ENCODE measurements at places on chromosomes 4 and X. TPM values are rescaled to one million over a fixed set of nuclear protein-coding genes. Genes with fewer than 3 reads are reported as not detected.

DNA sequence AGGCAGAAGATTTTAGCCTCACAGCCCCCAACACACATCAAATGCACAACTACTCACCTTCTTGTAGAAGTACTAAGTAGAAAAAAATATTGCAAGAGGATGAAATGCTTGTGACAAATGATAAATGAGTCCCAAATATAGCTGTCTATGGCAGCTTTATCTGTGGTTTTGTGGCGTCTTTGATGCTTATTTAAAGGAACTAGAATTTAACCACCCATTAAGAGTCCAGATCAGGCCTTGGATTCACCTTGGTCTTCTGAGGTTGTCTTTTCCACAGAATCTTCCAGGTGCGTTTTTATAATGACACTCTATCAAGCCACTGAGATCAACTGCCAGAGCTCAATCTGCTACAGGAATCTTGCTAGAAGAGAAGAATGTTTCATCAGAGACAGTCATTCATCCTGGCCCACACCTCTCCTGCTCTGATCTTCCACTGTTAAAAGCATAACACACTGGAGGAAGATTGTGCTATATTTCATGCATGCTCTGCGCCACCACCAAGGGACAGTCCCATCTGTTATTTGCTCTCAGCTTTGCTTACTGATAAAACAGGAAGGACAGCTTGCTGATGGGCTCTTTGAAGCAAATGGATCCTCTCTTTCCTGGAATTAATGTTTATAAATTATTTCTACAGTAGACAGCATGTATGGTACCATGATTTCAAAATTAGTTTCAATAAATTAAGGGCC lies 144.1 kb downstream of the SLC7A11 start:
- peak; percentile 58 for ATAC-seq

GRCh38 chr4:101418466-101418865 lies 71.1 kb upstream of the PPP3CA start:
- ATAC-seq, result no peak

- peak; percentile 70 for ATAC-seq
Measured at GRCh38 chrX:43500996-43501694, 155.0 kb upstream of the MAOA start.

GRCh38 chrX:17192106-17192505 lies 182.9 kb upstream of the NHS start:
- no peak for ATAC-seq

DNA sequence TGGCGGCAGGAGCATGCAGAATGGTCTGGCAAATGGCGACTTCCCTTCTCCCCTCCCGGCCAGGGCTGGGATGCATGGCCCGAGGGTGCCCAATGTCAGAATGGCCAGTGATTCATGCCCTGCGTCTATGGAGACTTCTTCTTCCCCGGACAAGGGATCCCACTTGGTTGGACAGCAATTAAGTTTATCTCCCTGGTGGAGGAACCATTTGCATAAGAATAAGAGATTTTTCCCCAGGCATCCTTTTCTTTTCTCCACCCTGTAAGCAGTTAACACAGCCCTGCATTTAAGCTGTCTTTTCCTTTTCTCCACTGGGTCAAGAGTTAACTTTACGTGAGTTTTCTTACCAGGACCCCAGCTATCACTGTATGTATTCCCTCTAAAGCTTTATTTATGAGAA lies 856.6 kb downstream of the GLUD2 start:
- ATAC-seq, result no peak

DNA sequence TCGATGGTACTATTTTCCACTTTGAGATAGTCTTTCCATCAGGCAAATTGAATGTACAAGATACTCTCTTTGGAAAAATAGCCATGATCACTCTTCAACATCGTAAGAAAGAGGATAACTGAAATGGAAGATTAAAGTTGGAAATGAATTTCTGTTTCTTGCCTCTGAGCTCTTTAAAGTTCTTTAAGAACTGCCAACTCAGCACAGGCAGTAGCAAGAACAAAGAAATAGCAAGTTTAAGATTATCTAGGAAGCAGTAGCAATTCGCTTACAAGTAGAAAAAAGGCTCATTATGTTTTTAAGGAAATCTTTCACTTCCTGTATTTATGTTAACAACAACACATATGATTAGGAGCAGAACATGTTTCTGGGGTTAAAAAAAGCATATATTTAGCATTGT lies 127.6 kb downstream of the CDS1 start:
- ATAC-seq, result no peak

- peak; percentile 17 for ATAC-seq
Measured at GRCh38 chr4:8276358-8277240, 7.0 kb downstream of the HTRA3 start.

- ATAC-seq, result no peak
Measured at GRCh38 chrX:67779099-67779498, 235.3 kb downstream of the AR start.

DNA sequence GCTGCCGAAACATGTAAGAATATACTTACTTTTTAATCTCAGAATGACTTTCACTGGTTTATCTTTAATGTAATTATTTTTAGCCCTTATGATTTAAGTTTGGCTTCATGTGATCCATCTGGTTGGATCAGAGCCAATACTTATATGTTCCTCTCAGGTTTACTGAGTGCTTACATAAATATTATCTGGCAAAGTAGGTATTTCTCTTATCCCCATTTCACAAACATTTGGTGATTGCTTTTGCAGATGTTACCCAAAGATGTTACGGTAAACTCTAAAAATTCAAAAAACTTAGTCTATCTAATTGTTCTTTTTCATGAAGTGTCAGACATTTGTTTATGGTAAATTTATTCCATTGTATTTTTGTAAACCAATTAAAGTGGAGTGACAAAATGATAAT lies 115.0 kb upstream of the TLL1 start:
- no peak for ATAC-seq

GRCh38 chrX:38864165-38864564 lies 62.9 kb downstream of the MID1IP1 start:
- no peak for ATAC-seq

DNA sequence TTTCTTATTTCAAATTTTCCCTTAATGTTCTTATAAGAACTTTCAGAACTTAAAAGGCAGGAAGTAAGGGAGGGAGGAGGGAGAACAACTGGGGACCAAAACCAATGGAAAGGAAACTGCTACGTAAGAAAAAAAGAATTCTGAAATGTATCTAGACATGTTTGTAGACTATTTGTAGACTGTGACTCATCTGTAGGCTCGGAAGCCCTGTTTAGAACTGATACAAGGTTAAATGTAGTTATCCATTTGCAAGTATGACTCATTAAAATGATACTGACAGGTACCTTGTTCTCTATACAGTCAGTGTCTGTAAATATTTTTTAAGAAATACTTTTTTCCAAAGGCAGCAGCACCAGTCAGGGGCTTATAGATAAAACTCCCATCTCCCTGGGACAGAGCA lies 202.0 kb downstream of the DHX15 start:
- peak; percentile 89 for ATAC-seq

DNA sequence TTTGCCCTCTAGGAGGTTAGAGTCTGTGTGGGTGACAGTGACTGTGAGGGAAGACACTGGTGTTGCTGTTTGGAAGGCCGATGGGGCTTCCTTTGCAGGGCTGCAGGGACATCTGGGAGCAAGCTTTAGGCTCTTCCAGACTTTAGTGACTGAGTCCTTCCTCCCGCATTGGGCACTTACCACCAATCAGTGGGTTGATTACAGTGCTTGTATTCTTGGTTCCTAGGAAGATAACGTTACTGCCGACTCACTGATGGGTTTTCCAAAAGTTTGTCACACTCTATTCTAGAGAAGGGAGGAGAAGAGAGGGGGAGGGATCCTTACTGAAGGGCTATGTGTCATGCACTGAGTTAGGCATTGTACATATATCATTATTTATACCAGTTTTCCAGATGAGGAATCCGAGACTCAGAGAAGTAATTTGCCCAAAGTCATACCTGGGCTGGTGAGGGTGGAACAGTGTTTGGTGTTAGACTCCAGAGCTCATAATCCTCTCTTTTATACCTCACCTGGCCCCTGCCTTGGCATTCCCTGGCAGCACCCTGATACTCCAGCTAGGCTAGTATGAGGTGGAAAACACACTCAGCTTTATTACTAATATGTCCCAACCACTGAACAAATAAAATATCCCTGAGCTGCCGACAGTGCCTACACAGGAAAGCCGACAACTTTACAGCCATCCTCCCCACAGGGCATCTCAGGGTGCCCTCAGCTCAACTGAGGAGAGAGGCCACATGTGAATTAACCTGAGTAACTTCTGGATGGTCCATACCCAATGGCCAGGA lies 3.8 kb downstream of the CHST7 start:
- peak; percentile 15 for ATAC-seq

- ATAC-seq, result no peak
Measured at GRCh38 chr4:3186609-3187008, 62.4 kb upstream of the MSANTD1 start.

DNA sequence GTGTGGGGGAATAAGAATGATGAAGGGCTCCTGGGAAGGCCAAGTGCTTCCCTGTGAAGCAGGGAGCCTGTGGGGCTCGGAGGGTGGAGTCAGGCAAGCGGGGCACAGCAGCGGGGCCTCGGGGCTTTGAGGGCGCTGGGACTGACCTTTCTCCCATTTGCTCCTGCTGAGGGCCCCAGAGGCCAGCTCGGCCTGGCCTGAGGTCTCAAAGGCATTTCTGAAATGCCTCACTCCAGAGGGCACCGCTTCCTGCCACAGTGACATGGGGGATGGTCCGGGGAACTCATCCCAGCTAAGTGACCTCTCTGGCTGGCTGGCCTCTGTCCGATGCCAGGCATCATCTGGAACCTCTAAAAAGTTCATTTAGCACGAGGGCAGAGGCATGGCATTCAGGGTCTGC lies 98.8 kb upstream of the STX18 start:
- no peak for ATAC-seq

The MAGEE2 gene
- not detected for total RNA-seq

The ASMT gene
- total RNA-seq, result not detected

The CLIC2 gene
- total RNA-seq, result 2.5 TPM

The CFAP97 gene
- 23.7 TPM for total RNA-seq

The PLK4 gene
- 10.5 TPM for total RNA-seq

The COL4A6 gene
- total RNA-seq, result 3.1 TPM

The CXCL1 gene
- total RNA-seq, result 22.9 TPM

The SHOX gene
- total RNA-seq, result not detected

The IL2RG gene
- 1.9 TPM for total RNA-seq

The ADAM29 gene
- total RNA-seq, result not detected
